Neuronal stem cell (in vitro differentiated cells): ENCODE measurements at places on chromosomes 11 and 22.

- DNase-seq = peak; percentile 35
Measured at GRCh38 chr11:10807493-10808234, 1.1 kb downstream of the EIF4G2 start.

- no peak for DNase-seq
Measured at GRCh38 chr11:129704831-129705230, 110.8 kb upstream of the TMEM45B start.

GRCh38 chr11:103332409-103332808 lies 223.2 kb downstream of the DYNC2H1 start:
- DNase-seq = no peak

DNA sequence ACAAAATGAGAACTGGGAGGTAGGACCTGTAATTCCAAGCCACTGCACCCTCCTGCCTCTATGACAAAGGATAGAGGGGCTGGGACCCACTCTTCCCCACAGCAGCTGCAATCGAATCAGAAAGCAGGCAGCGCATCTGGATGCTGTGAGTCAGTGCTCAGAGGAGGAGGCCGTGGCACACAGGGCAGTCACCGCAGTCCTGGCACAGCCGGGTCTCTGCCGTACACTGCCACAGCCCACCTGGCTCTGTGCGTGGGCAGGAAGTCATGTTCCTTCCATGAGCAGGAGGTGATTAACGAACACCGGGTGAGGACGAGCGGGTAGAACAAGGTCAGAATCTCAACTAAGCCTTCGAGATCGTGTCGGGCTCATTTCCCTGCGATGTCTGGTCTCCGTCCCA lies 30.2 kb upstream of the PPFIA1 start:
- no peak for DNase-seq

DNA sequence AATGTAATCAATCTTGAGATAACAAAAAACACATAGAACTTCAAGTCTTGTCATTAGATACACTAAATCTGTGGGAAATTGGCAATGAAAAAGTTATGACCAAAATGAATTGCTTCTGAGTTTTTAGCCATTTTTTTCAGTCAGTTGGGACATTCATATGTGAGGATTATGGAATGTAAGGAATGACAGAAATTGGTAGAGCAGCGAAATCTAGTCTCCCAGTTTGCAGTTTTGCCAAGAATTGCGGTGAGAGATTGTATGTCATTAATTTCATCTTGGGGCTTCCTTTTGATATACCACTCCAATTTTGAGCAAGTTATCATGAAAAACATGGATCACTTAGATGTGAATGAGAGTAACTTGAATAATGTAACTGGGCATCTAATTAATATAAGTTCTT lies 49.9 kb downstream of the SIK2 start:
- no peak for DNase-seq

DNA sequence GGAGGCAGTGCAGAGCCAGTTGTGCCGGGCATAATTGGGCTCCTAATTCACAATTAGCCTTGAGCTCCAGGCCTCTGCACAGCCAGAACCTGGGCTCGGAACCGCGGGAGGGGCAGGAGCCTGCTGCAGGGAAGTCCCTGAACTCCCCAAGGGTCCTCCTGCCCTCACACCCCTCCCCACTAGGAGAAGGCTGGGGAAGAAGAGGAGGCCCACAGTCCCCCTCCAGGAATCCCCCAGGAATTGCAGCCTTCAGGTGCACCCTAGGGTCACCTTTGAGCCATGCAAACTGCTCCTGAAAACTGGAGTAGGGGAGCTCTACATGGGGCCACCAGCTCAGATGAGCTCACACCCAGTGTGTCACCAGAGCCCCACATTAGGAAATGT lies 93.8 kb upstream of the LMO1 start:
- no peak for DNase-seq
